ENCODE measurements at places on chromosomes 7 and 10.

- no peak for DNase-seq
These were observed 25.1 kb downstream of the SLC25A40 start for GRCh38 chr7:87850836-87851593.

- no peak for DNase-seq
These were observed 164.0 kb downstream of the FANK1 start for GRCh38 chr10:126060261-126060931.

DNA sequence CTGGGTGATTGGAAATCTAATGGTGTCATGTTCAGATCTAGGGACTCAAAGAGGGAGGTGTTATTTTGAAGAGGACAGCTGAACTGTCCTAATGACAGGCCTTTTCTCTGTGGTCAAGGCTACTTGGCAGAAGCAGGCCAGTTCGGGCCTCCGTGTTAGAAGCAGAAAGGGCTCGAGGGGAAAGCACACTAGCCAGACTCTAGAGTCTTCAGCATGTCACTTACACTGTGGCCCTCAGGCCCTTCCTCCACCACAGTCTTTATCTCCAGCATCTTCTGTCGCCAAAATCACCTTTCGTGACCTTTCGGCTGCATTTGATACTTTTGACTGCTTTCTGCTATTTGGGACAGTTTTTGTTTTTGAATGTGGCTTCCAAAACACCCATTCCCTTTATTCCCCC is 123.3 kb downstream of the CNNM2 start:
- DNase-seq, result no peak

DNA sequence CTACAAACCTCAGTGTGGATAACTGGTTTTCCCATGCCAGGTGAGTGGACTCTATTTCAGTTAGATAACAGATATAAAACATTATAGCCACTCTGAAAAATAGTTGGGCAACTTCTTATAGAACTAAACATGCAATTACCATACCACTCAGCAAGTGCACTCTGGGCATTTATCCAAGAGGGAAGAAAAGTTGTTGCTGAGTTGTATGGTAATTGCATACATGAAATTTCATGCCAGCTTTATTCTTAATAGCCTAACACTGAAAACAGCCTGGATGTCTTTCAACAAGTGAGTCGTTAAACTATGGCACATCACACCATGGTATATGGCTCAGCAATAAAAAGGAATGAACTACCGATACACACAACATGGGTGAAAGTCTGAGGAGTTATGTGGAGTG is 10.6 kb upstream of the UPP1 start:
- DNase-seq, result peak; percentile 91

DNA sequence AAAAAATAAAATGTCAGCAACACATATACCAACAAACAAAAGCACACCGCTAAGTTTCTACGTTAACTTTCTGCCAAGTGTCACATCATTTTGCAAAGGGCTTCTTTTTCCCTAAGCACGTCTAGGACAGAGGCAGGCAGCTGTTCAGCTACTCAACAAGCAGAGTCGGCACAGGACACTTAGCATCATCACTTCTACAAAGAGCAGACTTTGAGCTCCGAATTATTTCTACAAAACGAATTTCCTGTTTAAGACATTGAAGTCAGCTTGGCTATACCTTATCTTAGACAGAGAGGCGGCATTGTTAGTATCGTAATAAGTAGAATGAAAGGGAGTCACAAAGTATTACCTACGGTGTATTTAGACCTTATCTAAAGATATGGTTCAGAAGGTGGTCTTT is 110.1 kb downstream of the SVIL start:
- no peak for DNase-seq

DNA sequence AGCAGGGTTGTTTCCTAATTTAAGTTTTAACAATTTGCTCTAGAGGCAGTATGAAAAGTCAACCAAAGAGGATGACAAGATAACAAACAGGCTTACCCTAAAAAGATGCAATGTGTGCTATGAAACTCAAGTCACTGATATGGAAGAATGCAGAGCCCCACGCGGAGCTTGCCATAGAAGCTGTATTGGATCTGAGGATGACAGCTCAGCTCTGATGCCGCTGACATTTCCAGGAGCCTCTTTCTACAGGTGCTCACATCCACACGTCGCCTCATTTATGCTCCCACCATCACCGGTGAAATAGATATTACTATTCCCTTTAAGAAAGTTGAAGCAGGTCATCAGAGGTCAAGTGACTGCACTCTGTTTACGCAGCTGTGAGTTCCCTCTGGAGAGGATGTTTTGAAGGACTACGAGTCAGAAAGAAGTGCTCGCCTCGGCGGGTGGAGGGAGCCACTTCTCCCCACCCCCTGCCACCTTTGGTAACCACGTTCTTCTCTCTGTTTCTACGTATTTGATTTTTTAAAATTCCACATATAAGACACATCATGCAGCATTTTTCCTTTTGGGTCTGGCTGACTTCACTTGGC is 275.4 kb downstream of the GLRX3 start:
- DNase-seq, result peak; percentile 48

DNA sequence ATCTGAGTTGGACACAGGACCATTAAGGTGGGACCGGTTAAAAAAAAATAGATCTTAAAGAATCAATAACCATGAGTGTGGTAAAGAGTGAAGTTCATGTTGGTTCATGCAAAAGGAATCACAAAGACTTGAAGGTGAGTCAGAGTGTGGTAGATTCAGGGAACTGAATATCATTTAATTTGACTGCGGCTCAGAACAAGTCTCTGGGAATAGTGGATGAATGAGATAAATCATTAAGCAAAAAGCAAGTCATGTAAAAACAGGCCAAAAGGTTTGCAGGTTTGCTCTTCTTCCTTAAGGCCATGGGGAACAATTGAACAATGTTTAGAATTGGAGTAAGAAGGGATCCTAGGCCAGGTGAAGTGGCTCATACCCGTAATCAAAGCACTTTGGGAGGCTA is 385.8 kb downstream of the ETV1 start:
- DNase-seq, result no peak

GRCh38 chr7:116490351-116490750 is 9.2 kb upstream of the CAV2 start:
- no peak for DNase-seq

GRCh38 chr7:135512135-135512887 is 2.4 kb upstream of the CNOT4 start:
- DNase-seq, result peak; percentile 65

- DNase-seq, result no peak
These were observed 12.6 kb downstream of the RASGEF1A start for GRCh38 chr10:43254199-43254730.

GRCh38 chr7:40175725-40176510 is 41.1 kb downstream of the SUGCT start:
- DNase-seq, result no peak

DNA sequence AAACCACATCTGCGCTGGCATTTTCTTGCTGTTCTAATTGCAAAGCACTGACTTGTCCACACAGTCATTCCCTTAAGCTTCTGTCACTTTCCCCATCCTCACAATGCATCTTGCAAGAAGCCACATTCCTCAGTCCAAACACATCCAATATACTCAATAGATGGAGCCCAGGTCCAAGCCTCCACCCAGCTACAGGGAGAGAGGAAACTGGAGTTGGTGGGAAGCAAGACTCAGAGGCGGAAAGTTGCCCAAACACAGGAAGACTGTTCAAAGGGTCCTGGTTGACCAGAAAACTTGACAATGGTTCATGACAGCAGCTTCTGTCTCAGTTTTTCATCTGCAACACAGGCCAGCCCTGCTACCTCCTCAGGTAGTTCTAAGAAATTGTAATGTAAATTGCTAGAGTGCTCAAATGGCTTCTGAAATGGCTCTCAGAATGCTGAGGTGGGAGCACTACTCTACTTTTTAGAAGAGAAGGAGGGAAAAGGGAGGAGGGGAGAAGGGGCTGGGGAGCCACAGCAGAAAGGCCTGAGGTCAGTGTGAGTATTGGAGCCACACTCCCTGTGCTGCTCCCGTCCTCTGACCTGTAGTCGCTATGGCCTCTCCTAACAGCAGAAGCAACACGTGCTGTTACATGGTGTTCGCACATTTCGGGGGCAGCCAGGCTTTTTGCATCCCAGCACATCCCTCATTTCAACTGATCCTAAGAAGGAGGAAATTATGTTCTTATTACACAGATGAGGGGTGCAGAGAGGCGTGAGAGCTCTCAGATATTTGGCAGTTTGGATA is 46.9 kb upstream of the GPR26 start:
- DNase-seq, result no peak

GRCh38 chr10:98316661-98317060 is 48.7 kb upstream of the LOXL4 start:
- DNase-seq, result no peak

DNA sequence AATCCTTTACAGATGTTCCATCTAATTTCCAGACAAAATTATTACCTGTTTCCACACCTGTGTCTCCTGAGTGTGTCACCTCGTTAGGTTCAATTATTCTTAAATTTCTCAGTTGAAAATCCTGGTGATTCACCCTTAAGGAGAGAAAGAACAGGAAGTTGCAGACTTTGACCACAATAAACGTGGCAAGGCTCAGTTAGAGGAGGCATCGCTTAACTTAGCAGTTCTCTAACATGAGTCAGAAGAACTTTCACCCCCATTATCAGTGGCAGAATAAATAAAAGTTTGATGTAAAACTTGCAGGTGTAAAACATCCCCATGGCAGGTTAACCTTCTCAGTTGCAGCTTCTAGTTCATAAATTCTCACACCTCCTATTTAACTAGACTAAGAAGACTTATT is 8.3 kb downstream of the XPNPEP1 start:
- no peak for DNase-seq

DNA sequence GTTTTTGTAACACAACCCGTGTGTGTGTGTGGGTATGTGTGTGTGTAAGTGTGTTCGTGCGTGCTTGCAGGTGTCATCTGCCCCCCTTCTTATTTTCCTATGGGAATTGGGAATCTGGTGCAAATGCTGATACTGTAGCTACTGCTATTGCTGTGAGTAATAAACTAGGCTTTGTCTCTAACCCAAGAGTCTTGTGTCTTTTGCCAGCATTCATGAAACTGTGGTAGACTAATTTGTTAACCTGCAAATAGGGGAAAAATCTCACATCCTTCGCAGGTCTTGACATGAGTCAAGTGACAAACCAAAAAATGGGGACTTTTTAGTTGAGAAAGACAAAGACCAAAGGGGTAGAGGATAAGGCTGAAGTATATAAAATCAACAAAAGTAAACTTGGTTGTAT is 57.9 kb upstream of the FAM133B start:
- DNase-seq, result no peak

DNA sequence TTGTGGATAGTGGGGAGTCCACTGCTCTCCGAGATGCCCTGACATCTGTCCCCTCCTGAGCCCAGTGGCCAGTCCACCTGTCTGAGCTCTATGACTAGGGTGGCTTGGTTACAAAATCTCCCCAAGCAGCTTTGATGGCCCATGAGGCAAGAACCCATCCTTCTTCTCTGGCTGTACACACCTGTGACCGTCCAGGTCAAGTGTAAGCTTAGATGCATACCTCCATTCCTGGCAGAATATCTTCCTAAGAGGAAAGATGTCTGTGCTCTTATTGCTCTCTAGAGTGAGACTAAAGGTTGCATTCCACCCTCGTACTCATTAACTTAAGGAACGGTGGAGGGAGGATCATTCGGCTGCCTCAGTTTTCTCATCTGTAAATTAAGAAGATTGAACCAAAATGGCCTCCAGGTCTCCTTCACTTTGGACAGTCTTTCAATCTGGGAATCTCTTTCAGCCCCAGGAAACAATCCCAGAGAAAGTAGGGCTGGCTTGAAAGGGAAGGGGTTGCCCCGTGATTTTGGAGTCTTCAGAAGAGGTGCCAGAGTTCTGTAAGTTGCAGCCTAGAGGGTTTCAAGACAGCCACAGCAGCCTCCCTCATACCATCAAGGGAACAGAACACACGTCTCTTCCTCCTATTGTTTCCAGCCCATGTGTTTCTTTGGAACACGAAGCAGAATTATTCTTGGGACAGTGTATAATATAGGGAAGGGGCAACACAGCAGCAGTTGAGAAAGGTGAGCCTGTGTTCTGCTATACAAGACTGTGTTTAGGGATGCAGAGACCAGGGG is 5.5 kb downstream of the HOXA4 start:
- DNase-seq, result no peak

- DNase-seq, result no peak
These were observed 81.0 kb downstream of the CYP51A1 start for GRCh38 chr7:92053312-92053711.

DNA sequence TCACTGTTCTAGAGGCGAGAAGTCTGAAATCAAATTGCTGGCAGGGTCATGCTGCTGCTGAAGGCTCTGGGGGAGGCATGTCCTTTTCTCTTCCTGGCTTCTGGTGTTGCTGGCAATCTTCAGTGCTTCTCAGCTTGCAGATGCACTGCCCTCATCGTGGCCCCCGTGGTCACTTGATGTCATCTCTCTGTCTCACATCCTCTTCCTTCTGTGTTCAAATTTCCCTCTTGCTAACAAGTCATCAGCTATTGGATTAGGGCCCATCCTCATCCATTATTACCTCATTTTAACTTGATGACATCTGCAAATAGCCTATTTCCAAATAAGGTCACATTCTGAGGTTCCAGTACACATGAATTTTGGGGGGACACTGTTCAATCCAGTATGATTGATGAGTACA is 36.6 kb upstream of the SRGN start:
- no peak for DNase-seq

- peak; percentile 40 for DNase-seq
These were observed 67.3 kb downstream of the ST7 start for GRCh38 chr7:117020591-117020973.

- no peak for DNase-seq
These were observed at the start of gene TDRD1 for GRCh38 chr10:114179148-114179547. TDRD1 (plus strand) TSS chr10:114179353; CDS start chr10:114187832, 8,479 bp downstream.

DNA sequence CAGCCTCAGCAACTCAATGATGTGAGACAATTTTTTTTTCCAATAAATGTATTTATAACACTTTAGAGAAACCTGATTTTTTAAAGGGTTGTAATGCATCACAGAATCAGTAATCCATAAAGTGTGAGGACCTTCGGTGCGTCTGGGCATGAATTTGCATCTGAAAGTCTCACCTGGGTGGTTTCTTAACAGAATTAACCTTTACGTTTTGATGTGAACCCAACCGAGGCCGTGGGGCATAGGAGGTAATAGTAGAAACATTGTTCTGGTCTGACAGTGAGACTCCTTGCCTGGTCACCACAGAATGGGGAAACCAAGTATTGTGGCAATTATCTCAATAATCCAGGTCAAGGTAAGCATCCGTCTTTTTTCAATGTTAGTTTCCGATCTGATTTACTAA is 114.6 kb downstream of the PRKCQ start:
- no peak for DNase-seq

DNA sequence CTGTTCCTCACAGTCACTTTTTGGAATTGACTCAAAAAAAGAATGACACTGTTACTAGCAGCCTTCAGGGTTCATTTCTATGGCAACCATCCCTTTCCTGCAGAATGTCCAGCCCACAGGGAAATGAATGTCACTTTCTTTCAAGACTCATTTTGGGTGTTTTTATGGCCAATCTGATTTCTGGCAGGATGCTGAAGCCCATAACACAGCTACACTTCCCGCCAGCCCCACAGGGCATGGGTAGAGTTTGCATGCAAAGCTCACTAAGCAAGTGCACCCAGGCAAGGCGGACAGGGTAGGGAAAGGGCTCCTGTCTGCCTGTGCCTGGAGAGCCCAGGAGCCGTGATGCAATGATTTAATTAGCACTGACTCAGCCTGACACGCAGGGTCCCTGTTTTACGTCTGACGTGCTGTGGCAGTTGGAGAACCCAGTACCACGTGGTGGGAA is 26.1 kb upstream of the GPAM start:
- DNase-seq, result no peak

Data from NCI-H1105 treated with DMSO at 0.1 percent for 48 hours (cell line).